ENCODE measurements at places on chromosomes 5 and 9.

DNA sequence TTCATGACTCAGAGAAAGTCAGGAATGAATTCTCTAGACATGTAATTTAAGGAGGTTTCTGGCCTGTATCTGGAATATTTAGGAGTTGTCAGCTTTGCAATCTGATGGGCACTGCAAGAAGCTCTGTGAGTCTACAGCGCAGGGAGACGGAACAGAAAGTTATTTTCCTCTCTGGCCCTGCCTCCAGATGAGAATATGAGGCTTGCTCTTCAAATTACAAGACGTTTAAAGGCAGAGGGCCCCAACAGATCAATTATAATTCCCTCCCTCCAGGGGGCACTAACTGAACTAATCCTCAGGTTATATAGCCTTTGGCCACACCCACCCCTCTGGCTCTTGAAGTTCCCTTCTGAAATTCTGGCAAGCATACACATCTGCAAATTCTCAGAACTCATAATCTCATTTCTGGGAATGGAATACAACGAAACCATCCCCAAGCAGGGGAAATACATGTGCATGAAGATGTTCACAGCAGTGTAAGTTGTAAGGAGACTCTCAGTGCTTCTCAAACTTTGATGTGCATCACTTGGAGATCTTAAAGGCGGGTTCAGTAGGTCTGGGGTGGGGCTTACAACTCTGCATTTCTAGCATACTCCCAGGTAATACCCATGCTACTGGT is 307.6 kb downstream of the CWC27 start:
- peak; percentile 3 for DNase-seq

GRCh38 chr5:133109655-133110483 is 58.1 kb downstream of the HSPA4 start:
- DNase-seq: no peak

DNA sequence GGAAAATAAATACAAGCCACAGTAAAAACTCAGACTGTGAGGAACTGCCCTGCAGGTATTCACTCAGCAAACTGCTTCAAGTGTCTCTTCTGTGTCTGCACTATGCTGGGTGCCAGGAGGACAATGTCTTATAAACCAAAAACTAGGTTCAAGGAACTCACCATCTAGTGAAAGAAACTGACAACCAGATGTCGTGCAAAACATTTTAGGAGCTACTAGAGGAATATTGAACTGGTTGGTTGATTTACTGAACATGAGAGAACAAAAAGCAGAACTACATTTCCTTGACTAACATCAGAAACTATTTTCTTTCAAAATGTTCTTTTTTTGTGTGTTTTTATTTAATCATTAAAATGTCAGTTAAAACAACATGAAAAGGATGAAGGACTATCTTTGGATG is 35.2 kb downstream of the ZNF366 start:
- no peak for DNase-seq

GRCh38 chr9:21565155-21565554 is 83.0 kb upstream of the IFNE start:
- no peak for DNase-seq

- DNase-seq: no peak
Measured at GRCh38 chr5:10934783-10935355, 173.8 kb upstream of the DAP start.

DNA sequence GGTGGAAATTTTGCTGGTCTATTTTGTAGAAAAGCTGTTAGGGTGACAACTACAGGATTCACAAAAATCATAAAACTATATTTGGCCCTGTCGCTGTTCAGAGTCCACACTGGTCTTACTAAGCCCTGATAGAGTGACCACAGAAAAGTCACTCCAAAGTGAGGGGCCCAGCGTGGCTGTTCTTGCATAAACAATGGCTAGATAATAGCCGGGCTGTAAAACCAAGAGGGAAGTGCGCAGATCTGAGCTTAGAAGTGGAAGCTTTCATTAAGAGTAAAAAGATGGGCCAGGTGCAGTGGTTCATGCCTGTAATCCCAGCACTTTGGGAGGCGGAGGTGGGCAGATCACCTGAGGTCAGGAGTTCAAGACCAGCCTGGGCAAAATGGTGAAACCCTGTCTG is 15.5 kb upstream of the CTSL start:
- DNase-seq: no peak

DNA sequence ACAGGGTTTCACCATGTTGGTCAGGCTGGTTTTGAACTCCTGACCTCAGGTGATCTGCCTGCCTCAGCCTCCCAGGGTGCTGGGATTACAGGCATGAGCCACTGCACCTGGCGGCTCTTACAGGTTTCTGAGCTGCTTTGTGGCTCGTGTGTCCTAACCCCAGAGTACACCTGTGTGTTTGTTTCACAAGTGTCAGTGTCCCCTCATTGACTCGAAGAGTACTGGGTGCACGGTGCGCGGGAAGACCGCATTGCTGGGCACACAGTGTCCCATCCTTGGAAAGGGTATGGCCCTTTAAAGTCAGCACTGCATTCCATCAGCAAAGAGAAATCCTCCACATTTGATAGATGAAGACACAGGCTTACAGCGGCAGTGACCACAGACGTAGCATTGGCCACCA is 23.8 kb downstream of the NDST1 start:
- no peak for DNase-seq

DNA sequence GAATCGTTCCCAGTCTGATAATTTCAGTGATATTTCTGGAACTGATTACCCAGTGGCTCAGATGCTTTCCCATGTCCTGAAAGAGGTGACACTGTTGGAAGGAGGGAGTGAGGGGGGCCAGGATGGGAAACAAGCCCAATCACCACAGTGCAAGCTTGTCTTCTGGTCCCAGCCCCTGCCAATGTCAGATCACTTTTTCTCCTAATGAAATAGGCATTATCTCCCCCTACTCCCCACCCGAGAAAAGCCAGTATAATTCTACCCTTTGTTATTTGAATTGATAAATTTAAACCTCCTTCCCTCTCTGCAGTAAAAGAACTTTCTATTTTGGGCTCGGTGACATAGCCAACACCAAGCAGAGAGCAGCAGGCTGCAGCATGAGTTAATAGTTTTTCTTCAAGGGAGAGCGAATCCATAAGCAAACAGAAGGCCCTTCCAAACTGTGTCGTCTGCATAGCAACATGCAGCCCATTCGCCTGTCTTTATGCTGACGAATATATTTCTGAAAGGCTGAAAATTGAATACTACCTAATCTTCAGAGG is 14.6 kb upstream of the PPP2CA start:
- DNase-seq: no peak

DNA sequence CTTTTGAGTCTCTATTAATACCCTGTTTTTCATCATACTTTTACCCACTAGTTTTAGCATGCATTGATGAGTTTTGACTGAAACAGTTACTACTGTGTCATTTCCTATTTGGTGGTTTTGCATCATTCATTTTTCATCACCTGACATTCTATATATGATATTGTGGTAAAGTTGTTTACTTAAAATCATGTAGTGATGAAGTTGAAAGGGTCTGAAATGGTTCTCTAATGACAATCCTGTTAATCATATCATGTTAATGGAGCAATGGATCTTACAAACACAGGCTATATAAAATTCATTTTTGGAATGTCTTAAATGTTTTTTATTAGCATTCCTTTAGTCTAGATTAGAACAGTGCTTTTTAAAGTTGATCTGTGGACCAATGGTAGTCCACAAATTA is 84.1 kb downstream of the ERBIN start:
- no peak for DNase-seq

DNA sequence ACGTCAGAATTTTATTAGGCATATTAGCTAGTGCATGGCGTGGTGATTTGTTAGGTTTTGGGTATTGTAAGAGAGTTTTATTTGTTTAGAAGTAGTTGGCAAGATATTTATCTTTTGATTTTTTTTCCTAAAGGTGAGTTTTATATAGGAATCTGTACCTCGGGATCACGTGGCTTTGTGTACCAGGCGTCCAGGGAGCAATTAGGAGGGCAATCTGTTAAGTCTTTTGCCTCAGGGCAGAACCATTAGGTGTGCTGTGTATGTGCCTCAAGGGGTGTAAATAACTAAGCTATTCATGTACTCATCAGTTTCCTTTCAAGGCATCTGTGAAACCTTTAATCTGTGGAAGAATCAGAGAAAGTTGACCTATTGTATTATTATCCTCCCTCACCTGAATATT is 39.4 kb downstream of the ZSWIM6 start:
- no peak for DNase-seq

- no peak for DNase-seq
Measured at GRCh38 chr9:14221558-14221957, 92.4 kb downstream of the NFIB start.

- DNase-seq: no peak
Measured at GRCh38 chr9:91882627-91883026, 67.4 kb downstream of the ROR2 start.

GRCh38 chr5:1029282-1029944 is 20.8 kb downstream of the NKD2 start:
- DNase-seq: no peak

- no peak for DNase-seq
Measured at GRCh38 chr9:13993632-13994185, 320.2 kb downstream of the NFIB start.

DNA sequence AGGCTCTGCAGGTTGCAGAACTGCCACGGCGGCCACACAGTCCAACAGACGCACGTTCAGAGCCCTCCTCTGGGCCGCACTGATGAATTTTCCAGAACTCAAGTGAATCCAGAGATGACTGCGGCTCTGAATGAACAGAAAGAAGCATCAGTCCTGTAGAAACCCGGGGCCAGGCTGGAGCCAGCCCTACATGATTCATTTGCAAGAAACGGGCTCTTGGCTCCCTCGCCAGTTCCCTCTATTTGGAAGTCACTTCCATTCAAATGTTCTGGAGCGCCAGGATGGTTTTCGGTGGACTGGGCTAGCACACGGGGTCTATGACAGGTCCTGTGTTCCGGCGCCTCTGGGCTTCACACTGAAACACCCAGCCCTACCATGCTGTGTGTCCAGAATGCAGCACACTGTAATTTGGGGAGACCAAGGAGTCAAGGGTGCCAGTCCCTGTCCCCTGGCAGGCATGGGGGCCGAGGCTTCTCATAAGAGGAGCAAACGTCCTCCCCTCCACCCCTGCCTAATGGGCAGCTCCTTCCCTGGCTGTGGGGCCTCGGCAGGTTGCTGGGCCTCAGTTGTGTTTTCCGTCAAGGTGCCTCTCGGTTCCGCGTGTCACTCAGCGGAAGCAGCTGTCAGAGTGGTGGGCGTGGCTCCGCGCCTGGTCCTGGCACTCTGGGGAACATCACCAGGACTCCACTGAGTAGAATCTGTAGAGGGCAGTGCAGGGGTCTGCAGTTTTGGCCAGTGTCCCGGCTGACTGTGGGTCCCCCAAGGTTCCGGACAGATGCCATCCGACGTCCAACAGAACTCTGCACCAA is 18.1 kb upstream of the COL5A1 start:
- DNase-seq: no peak

- DNase-seq: no peak
Measured at GRCh38 chr5:93022796-93023447, 558.1 kb downstream of the NR2F1-AS1 start.

DNA sequence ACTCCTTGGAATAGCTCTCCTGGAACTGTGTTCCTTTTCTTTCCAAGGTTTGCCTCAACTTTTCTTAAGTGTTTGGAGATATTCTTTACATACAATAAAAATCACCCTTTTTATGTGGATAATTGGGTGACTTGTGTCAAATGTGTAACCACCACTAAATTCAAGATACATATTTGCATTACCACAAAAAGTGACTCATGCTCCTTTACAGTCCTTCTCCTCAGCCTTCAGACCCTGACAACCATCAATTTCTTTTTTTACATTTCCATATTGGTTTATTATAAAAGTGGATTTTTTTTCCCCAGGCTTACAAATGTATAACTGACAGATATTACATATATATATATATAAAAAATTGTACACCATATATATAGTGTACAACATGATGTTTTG is 372.0 kb upstream of the KCNN2 start:
- DNase-seq: no peak

DNA sequence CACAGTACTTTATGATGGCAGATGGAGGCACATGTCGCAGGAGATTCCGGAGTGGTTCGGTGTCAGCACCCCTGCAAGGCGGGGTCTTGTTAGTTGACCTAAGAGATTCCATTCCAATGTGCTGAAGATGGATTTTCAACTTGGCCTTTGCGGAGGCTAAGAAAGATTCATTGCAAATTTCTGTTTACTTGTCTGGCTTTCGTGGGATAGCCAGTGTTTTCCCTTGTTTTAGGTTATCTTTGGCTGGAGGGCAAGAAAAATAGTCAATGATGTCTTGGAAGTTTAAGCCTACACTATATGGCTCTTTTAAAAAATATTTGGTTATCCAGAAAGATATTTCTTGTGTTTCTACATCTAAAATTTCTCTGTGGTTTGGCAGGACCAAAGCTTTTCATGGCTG is 123.6 kb upstream of the PTCH1 start:
- DNase-seq: no peak

DNA sequence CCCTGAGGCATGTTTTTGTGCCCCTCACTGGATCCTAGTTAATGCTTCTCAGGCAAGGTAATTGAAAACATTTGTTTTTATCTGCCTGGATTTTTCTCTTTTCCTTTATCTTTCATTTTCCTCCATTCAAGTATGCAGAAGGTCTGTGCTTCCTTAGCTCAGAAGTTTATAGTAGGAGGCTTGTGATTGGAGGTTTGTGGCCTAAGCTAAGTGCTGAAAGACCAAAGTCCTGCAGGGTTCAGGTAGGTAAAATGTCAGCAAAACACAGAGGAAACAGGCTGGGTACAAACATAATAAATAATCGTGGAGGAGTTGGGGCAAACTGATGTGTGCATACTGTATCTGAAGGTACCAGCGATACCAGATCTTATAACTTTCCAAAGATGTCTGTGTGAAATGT is 230.9 kb upstream of the KLF4 start:
- DNase-seq: no peak

DNA sequence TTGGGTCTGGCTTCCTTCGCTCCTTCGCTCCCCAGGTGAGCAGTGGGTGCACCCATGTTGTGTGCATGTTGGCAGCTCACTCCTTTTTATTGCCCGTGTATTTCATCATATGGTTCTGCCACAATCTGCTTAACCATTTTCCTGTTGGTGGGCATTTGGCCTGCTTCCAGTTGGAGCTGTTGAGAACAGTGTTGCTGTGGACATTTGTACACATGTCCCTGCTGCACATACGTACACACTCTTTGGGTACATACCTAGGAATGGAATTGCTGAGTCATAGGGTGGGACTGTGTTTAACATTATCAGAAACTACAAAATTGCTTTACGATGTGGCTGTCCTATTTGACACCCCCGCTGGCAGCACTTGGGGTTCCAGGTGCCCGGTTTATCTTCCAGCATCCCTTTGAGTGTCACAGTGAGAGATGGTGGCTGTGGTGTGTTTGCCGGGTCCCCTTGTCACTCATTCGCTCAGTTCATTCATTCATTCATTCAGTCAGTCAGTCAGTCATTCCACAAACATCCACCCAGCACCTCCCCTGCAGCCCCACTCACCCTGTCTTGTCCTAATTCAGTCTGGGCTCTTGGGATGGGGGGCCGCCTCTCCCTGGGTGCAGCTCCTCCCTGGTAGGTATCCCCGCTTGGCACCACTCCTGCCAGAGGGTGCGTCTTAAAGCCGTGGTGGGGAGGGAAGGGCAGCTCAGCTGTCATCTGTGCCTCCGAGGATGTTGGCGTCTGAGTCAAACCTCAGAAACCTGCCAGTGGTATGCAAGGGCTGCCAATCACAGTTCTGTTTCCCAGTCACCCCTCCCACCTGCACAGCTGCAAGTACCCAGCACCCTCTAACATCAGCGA is 7.9 kb upstream of the FIBCD1 start:
- DNase-seq: no peak

- no peak for DNase-seq
Measured at GRCh38 chr5:81924442-81924841, 47.4 kb upstream of the ATG10 start.
